AG04450 (cell line): ENCODE measurements at places on chromosomes 12 and 14. TPM values are rescaled to one million over a fixed set of nuclear protein-coding genes. Genes with fewer than 3 reads are reported as not detected.

Gene KLRB1
- not detected in 2 replicates for polyA plus RNA-seq

Gene SYNDIG1L
- polyA plus RNA-seq: not detected in 2 replicates

DNA sequence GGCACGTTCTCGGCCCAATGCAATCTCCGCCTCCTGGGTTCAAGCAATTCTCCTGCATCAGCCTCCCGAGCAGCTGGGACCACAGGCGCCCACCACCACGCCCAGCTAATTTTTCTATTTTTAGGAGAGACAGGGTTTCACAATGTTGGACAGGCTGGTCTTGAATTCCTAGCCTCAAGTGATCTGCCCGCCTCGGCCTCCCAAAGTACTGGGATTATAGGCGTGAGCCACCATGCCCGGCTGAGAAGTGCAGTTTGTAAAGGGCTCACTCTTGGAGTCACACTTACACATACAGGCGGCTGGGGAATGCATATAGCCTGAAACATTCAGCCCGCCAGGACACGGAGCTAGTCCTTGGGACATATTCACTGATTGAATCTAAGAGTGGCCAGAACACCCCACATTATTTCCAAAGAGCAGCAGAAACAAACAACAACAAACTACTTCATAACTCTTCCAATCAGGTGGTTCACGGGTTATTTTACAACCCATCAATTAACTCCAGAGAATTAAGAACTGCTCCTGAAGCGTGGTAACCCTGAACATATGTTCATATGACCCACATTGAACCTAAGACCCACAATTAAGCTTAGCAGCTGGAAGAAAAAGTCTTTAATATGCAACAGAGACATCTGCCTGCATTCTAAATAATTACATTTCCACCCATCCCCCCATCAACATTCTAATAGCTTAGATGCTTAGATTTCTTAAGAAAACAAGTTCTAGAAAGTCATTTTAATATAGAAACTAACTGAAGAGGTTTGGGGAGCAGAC, 49.2 kb downstream of the SSH1 start:
- no peak for DNase-seq

DNA sequence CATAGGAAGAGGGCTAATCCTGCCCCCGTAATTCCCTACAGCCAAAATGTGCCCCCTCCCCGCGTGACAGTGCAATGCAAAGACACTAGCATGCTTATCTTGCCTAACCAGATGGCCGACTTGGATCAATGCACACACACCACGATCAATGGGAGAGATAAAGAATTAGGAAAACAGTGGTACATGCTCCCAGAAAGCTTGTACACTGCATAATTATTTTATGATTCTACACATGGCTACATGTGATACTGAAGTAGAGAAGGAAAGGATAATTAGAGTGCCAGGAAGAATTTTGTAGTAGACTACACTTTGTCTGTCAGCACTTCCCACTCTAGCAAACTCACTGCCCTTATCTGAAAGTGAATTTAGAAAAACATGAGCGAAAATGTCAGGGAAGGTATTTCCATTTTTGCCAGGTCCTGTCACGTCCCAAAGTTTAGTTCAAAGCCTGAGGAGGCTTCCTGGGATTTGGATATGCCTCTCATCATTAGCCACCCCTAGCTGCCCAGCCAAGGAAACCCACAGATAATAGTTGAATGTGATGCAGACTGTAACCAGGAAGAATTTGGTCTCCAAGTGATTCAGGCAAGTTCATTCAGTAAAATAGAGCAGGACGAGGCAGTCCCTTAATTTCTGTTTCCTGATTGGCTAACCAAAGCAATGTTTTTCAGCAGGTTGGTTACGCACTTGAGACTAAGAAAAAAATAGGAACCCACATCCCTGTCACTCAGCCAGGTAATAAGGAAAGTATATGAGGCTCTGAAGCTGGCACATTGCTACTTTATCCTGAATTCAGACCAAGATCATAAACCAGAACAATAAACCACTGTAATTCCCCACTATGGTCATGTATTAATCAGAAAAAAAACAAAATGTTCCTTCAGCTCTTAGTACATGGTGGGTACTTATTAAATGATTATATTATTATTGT, 199.6 kb upstream of the OTX2 start:
- DNase-seq: no peak

DNA sequence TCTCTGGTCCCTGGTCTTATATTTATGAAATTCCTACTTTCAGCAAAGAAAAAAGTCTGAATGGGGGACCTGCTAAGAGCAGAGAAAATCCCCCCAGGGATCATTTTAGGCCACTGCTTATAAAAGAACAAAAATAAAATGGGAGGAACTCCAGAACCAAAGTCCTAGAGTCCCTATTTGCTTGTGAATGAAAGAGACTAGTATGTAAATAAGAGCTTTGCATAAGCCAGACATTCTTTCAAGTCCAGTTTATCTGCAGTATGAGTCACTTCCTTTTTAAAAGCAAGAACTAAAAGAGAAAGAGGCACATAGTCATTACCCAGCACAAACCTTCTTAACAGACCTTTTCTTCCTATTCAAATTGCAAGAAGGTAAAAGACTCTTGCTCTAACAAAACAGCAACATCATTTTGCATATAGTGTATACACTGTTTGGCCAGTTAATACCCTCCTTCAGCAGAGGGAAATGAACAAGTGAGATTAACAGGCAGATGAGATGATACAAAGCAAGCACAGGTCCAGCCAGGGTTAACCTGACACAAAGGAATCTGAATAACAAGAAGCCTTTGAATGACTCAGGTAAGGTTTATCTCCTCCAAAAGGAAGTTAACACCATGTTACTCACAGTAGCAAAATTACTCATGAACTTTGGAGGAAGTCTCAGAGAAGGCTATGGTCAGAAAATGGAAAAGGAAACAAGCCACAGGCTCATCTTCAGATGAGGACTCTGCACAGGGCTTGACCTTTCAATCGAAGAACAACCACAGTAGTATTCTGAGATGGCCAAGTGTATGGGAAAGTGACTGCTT, 87.3 kb downstream of the PHLDA1 start:
- peak; percentile 55 for DNase-seq

GRCh38 chr12:54437243-54437642, 18.2 kb upstream of the ITGA5 start:
- no peak for DNase-seq

GRCh38 chr12:91326058-91327027, 143.7 kb upstream of the DCN start:
- DNase-seq: peak; percentile 55

- DNase-seq: no peak
Observed at GRCh38 chr14:106378191-106378590, 851.8 kb downstream of the TMEM121 start.

- DNase-seq: no peak
Observed at GRCh38 chr12:13368431-13368830, 171.9 kb downstream of the EMP1 start.

DNA sequence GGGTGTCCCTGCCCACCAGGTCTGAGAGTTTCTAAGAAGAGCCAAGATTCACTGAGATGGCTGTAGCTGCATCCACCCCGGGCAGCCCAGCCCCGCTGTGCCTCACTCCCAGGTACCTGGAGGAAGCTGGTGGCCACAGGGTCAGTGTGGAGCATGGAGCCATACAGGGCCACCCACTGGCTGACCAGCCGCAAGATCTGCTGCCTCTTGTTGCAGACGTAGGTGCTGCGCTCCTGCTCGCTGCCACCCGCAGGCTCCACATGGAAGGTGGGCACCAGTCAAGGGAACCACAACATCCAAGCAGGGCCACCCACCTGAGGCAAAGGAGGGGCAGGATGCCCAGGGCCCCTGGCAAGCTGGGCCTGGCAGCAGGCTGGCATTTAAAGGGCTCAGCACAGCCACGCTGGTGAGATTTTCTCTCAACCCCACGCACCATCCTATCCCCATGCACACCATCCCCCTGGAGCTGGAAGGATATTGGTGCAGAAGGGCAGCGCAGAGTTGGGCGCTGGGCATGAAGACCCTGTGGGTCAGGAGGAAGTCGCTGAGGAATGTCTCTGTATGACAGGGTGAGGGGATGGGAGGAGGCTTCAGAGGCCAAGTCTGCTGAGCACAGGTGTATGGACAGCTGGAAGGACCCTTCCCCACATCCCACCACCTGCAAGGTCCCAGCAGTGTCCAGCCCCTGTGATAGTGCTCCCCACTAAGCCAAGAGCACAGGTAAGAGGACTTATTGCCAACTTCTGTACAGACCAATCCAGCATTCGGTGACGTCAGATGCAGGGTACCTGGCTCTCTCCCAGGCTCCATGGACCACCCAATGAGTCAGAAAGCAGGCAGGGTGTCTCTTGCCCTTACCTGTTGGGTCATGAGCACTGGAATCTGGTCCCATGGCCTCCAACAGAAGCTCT, 10.8 kb downstream of the RAPGEF3 start:
- DNase-seq: no peak

DNA sequence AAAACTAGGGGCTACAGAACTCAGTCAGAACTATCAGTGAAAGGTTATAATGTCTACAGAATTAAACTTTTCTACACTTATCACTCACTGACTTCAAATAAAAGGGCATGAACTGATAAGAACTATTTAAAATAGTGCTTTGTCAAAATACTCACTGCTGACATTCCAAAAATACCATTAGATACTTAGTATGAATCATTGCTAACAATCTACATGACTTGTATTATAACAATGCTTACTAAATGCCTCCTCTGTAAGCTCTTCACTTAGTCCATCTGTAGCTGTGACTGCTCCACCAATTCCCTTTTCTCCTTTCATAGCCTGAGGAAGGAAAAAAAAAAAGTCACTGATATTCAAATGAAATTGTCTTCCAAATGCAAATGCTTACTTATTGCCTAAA, 17.0 kb downstream of the NFYB start:
- peak; percentile 29 for DNase-seq

DNA sequence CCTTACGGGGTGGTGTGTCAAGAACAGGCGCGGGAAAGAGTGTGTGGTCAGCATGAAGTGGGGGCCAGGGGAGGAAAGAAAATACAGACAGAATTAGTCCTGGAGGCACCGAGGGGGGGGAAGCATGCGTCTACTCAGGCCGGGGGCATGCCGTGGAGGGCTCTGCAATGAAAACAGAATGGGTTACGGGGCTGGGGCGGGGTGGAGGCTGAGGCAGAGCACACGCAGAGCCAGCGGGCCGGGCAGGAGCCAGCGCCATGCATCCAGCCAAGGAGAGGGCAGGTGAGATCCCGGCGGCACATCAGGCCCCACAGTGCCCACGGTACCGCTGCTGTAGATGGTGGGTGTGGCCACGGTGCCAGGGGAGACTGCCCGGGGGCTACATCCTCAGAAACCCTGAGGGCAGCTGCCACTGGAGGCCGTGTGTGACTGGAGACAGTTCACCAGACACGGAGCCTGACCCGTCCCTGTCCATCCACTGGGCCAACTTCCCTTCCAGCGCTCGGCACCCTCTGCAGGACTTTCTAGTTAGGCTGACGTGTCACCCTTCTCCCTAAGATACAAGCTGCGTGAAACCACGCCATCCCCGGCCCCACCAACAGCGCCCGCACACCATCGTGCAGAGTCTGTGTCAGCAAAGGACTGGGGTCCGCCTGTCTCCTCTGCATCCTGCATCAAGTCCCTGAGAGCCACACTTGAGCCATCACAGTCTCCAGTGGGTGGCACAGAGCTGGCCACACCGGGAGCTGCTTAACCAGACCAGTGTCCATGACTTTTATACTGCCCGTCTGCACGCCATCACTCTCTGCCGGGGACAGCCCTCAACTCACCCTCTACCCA, 87.4 kb downstream of the PIWIL1 start:
- no peak for DNase-seq
